ENCODE measurements at places on chromosomes 16 and 17.

DNA sequence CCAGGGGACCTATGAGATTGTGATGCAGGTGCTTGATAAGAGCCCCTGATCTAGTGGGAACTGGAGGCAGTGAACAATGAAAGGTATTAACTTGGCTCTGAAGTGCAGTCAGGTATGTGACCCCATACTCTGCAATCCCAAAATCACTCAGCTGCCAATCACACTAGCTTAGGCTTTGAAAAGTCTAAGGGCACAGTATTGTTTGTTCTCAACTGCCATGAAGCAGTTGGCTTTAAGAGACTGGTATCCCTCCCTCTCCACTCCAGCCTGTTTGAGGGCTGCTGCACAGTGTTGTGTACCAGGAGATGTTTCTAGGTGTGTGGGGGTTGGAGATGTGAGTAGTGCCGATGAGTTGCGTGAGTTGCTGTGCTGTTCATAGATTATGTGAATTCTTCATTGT, 2.4 kb downstream of the YPEL2 start:
- DNase-seq: no peak

DNA sequence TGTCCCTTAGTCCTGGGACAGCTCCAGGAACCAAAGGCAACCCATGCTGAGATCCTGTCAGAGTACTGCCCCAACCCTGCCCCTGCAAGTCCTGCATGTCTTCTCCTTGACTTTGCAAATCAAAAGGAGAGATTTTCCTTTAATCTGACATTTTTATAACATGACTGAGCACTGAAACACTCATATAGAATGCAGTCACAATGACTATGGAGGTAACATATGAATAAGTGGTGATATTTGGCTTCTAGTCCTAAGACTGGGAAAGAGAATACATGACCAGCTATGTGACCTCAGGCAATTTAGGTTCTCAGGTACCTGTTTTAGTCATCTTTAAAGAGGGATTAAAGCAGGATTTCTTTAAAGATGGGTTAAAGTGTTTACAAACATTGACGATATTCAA, 941.6 kb upstream of the CDH8 start:
- DNase-seq: no peak

GRCh38 chr17:58254803-58255202, 16.4 kb downstream of the LPO start:
- no peak for DNase-seq

DNA sequence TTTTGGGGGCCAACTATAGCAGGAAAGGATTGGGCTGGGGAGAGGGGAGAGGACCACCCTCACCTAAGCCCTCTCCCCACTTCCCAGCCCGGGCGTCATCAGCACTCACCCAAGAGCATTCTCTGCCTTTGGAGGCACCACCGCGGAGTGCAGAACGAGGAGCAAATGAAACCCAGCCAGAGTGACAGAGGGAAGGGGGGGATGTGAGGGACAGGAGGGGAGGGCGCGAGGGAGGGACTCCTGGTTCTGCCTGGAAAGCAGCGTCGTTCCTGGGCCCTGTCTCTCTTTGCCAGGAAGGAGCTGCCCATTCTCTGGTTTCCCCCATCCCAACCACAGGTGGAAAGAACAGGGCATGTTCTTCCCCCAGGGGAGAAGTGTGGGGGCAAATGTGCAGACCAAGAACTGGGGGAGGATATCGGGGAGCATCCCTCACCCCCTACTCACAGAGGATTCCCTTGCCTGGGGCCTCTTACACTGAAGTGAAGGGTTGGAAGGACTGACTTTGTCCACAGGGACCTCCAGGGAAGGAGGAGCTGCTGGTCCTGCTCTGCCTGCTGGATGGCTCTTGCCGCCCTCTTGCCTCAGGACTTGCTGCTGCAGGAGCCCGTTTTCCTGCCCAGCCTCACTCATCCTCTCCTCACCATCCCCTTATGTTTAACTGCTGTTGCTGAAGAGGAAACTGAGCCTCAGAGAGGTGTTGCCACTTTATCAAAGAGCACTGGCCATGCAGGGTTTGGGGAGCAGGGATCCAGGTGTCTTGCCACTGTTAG, 3.5 kb upstream of the C17orf113 start:
- DNase-seq: no peak

- no peak for DNase-seq
These were observed 6.6 kb downstream of the NEUROD2 start for GRCh38 chr17:39600997-39601597.

DNA sequence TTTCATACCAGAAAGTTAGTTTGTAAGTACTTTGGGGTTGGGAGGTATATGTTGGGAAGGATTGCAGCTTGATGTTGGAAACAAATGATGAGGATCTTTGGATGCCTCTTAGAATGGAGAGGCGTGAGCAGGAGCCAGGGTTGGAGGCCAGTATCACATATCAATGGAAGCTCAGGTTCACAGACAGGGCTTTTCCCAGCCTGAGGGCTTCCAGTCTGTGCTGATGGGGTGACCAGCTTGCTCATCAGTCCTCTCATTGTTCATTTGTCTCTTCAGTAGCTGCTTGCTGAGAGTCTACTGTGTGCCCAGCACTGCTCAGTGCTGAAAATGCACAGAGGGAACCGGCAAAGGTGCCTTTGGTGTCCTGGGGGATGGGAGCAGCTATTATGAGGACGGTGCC, 5.8 kb downstream of the DNAAF1 start:
- no peak for DNase-seq

GRCh38 chr16:81936209-81937000, 74.9 kb downstream of the SDR42E1 start:
- no peak for DNase-seq

- peak; percentile 60 for DNase-seq
These were observed 16.7 kb downstream of the UNC13D start for GRCh38 chr17:75827308-75828075.

DNA sequence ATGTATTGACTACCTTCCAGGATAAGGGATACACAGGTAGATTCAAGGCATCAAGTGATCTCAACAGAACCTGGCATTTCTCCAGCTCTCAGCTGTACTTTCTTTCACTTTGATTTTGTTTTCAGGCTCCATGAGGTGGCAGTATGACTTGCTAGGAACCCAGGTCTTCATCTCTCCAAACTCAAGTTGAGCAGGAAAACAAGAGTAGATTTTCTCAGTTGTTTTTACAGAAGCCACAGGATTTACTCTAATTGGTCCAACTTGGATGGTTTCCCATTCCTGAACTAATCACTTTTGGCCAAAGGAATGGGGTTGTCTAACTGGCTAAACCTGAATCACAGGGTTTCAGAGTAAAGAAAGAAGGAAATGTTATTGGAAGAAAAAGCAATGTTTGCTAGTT, 146.6 kb downstream of the TRIM37 start:
- DNase-seq: peak; percentile 25

GRCh38 chr16:84458606-84459532, 45.6 kb downstream of the MEAK7 start:
- DNase-seq: no peak

- DNase-seq: no peak
These were observed 797 bp downstream of the GRB7 start for GRCh38 chr17:39738568-39738901.

DNA sequence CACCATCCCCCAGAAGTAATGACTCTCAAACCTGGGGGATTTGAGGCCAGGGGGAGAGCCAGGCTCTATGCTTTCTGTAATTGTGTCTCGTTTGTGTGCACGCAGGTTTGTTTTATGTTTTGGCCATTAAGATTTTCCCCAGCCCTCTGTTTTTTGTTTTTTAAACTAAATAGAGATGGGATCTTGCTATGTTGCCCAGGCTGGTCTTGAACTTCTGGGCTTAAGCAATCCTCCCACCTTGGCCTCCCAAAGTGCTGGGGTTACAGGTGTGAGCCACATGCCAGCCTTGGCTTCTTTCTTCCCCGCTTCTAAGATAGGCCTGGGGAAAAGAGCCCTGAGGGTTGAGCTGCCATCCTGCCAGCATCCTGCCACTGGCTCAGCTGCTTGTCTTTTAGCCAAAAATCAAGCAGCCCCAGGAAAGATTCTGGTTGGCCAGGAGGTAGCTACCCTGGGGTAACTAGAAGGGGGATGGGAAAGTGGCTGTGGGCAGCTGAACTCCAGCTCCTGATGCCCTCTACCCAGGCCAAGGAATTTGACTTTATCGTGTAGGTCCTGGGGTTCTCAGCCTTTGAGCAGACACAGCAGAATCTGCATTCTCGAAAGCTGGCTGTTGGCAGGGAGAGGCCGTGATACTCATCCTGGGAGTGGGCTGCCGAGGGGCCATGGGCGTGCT, 18.4 kb downstream of the KDM8 start:
- DNase-seq: no peak

- no peak for DNase-seq
These were observed 32.1 kb downstream of the UBE2G1 start for GRCh38 chr17:4334332-4334731.

DNA sequence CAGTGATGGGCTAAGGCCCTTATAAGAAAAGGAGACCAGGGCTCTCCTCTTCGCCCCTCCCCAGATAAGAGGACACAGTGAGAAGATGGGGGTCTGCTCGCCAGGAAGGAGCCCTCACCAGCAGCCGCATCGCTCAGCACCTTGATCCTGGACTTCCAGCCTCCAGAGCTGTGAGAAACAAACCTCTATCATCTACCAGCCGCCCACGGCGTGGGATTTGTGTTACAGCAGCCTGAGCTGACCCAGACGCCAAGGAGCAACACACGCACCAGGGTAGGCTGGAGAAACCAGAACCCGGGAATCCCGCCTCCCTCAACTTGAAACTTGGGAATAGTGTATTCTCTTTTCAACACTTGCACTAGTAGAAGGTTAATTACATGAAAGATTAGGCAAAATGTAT, 4.2 kb upstream of the ZG16B start:
- DNase-seq: no peak

- DNase-seq: no peak
These were observed 4.1 kb downstream of the VASN start for GRCh38 chr16:4375717-4376116.
